Right kidney (tissue), 9 donors: ENCODE measurements at places on chromosomes 7 and 10.

- peak; percentile 44 for DNase-seq
Measured at GRCh38 chr7:132386201-132386681, 190.0 kb downstream of the PLXNA4 start.

GRCh38 chr7:37833107-37833817 is 15.1 kb upstream of the NME8 start:
- DNase-seq: peak; percentile 12

DNA sequence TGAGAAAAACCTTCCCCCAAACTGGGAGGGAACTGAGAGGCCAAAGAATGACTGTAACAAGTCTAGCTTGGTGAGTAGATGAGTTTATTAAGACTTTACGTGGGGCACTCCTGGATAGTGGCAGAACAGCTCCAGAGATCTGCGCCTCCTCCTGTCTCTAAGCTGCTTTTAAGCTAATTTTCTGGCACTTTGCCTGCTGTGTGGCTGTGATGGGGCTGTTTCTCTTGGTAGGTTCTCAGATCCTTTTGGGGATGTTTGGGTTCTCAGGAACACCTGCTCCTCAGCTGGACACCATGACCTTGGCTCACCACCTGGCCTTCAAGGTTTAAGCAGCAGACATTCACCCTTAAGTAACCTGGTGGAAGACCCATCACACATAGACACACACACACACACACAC is 68.3 kb downstream of the AKR1E2 start:
- DNase-seq: no peak

DNA sequence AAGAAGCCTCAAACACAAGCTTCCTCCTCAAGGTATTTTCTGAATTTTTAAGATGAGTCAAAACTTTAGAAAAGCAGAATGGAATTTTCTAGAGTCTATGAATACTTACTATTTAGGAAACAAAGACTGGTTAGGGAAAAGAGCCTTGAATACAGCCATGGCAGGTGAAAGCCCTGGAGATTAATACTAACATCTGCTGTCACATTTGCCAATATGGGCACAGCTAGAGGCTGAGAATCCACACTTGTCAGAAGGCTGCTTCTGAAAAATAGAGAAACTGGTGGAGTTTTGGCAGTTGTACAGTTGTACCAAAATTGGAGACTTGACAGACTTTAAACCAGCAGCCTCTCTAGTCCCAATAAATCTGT is 24.3 kb upstream of the CNNM1 start:
- DNase-seq: no peak

GRCh38 chr7:30920021-30920583 is 8.4 kb downstream of the AQP1 start:
- no peak for DNase-seq

- DNase-seq: no peak
Measured at GRCh38 chr7:47970761-47971160, 8.7 kb downstream of the HUS1 start.

DNA sequence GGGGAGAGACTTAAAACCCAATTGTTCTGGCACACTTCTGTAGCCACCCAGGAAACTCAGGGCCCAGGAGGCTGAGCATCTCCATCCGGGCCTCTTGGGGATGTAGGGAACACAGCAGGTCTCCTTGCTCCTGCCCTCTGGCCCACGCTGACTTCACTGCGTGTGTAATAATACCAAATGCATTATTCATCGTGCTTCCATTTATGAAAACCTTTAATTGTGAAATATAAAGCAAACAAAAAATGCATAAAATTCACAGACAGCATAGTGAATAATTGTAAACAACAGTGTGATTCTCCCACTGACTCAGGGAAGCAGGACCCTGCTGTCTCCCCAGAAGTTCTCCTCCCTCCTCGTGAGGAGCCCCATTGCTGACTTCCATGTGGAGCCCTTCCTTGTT is 70.3 kb upstream of the SHH start:
- DNase-seq: no peak
